ENCODE measurements at places on chromosomes 5 and 9.

DNA sequence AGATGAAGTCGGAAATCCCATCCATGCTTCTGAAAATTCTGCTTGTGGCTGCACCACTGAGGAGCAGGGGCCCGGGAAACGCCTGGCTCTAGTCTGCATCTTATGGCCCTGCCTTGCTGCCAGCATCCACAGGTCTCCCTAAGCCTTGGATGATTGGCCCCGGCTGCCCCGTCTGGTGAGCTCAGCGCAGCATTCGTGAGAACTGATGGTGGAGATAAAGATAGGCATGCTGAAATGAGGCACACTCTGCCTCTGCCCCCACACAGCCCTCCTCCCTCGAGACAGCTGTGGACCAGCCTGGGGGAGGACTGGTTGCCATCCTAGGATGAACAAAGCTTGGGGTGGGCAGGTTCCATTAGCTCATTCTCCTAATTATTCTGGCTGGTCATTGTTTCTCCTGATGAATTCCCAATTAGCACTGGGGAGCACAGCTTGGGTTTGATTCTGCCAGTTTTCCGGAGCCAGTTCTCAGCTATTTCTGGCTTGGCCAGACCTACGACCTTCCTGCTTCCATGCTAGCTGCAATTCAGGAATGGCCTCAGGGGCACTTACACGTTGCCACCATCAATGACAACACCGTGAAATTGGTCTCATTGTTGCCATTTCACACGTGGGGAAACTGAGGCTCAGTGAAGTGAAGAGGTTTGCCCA is 62.8 kb upstream of the CPEB4 start:
- no peak for DNase-seq

DNA sequence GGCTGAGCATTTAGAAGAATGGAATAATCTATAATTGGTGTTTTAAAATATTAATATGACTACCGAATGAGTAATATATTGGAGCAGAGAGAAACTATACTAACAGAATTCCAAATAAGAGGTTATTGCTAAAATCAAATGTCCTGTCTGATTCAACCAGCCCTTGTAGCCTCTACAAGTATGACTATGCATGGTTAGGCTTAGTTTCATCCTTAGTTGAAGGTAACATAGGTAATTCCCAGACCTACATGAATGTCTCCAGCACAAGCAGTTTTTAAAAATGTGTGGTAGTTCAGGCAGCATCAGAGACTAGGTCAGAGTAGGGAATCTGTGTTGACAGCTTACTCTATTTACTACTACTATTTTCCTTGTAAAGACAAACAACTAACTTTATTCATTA is 51.7 kb upstream of the SLC27A6 start:
- no peak for DNase-seq

DNA sequence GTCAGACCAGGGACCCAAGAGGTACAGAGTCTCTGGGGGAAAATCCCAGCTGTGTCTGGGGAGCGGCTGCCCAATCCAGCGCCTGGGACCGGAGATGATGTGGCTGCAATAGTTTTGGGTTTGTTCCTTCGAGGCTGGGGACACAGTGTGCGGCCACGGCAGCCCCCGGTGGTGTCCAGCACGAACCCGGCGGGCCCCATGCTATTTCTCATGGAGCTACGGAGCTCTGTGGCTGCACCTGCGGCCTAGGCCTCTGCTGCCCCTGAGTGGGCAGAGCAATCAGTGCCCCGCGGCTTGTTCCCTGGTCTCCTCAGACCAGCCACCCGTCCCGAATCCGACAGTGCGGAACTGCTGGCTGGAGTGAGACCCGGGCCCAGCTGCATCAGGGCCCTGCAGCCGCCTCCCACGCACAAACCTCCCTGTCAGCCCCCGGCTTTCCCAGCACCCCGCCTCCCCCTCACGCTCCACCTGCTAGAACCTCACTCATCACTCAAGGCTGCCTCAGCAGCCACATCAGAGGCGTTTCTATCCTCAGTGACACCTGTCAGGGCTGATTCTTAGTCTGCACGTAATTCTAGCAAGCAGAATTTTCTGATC is 29.0 kb downstream of the SARDH start:
- DNase-seq: no peak

- DNase-seq: no peak
Measured at GRCh38 chr9:3398232-3398648, 127.6 kb downstream of the RFX3 start.

- no peak for DNase-seq
Measured at GRCh38 chr9:97362777-97363545, 48.9 kb upstream of the TDRD7 start.

DNA sequence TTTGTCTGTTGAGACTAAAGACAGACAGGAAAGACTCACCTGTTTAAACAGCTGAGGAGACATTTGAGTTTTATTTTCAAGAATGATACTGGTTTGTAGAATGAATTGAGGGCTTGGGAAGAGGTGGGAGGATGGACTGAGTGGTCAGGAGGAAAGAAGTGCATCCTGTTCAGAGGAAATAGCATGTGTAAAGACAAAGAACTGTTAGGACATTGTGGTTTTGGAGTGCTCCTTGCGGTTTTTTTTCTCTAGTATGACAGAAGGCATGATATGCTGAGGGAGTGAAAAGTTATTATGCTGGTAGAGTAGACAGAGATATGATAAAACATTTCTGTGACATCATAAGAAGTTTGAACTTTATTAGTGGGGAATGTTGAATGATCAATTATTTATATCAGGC is 270.7 kb upstream of the ELAVL2 start:
- no peak for DNase-seq

DNA sequence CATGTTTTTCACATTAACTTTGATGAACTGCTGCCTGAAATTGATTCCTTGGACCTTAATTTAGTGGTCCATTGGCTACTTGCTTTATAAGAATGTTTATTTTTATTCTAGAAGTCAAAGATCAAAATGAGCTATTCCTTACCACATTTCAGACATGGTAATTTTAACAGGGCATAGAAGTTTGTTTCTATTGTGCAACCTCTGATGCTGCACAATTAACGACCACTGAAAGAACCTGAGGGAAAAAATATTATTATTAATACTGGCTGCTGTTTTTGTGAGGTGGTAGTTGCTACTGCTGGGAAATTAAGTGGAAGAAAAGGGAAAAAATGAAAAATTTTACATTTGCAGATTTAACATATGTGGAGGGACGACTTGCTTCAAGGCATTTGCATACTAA is 37.9 kb upstream of the RAB3C start:
- no peak for DNase-seq

DNA sequence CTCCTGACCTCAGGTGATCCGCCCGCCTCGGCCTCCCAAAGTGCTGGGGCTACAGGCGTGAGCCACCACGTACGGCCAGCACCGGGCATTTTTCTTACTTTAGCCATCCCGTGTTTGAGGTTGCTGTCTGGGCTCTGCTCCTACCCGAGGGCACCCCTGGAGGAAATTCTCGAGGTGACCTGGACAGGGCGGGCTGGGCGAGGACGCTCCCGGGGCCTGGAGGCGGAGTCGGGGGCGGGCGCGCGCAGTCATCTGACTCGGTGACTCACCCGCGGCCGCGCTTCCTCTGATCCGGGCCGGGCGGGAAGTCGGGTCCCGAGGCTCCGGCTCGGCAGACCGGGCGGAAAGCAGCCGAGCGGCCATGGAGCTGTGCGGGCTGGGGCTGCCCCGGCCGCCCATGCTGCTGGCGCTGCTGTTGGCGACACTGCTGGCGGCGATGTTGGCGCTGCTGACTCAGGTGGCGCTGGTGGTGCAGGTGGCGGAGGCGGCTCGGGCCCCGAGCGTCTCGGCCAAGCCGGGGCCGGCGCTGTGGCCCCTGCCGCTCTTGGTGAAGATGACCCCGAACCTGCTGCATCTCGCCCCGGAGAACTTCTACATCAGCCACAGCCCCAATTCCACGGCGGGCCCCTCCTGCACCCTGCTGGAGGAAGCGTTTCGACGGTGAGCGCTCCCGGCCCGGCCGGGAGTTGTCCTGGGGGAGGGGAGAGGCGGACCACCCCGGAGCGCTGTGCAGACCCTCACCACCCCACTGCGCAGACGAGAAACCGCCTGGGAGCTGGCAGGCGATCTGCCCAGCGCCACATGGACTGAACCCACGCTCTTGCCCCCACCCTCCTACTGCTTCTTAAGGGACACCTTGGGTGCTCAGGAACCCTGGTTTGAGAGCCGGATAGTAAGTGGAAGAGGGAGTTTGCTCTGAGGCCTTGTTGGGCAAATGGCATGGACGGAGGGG is at the start of gene HEXB:
TSS of gene HEXB (plus strand) at position 334 of the 952 bp plus-strand sequence. CDS start at position 362, 28 bp downstream.
- DNase-seq: peak; percentile 40

GRCh38 chr9:112140936-112141335 is 34.2 kb downstream of the SUSD1 start:
- no peak for DNase-seq

GRCh38 chr9:90114641-90115425 is 510.0 kb downstream of the GADD45G start:
- no peak for DNase-seq

GRCh38 chr9:636931-637591 is 204.4 kb upstream of the DMRT1 start:
- no peak for DNase-seq

DNA sequence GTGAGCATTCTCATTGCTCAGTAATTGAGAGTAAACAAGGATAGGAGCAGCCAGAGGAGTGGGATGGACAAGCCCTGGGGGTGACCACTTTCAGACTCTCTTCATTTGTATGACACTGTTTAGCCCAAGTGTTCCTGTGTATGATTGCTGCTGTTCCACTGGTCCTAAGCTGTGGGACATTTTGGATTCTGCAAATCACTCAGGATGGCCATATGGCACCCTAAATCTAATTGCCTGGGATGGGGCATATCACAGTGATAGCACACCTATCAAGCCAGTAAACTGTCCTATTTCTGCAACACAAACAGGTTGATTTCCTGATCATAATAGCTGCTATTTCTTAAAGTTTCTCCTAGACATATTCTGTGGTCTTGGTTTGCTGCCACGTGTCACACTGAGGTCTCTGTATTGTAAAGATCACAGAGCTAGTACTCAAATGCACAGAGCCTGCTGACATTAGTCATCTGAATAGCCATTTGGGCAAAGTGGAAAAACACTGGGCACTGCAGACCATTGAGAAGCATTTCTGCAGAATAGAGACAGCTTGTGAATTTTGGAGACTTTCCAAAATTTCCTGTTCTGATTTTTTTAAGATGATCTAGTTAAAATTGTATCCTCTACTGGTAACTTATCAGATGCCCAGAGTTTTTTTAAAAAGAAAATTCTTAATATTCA is 320.2 kb downstream of the RFX3 start:
- DNase-seq: peak; percentile 2

GRCh38 chr9:84750152-84750865 is 80.8 kb downstream of the NTRK2 start:
- DNase-seq: no peak

All from NCI-H1105 treated with DMSO at 0.1 percent for 48 hours (cell line).